Mesenchymal stem cell (in vitro differentiated cells and primary cell): ENCODE measurements at places on chromosomes 4 and X.

GRCh38 chr4:185573651-185574199, 38.4 kb upstream of the PDLIM3 start:
- DNase-seq, result peak; percentile 93

DNA sequence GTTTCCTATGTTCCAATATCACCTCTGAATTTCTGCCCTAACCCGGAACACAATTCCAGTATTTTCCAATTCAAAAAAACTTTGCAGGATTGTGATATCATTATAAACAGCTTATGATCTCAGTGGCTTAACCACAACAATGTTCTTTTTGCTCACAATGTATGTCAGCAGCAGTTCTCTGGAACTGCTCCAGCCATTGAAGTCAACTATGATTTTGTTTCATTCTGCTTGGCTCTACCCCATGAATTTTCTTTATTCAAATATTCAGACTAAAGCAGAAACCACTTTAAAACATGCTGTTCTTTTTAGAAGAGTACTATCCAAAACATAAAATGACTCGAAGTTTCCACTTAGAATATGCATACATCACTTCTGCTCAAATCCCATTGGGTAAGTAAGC, 1611.1 kb downstream of the ARAP2 start:
- DNase-seq, result no peak

- peak; percentile 85 for DNase-seq
These were observed 32.2 kb downstream of the SMS start for GRCh38 chrX:21972721-21973120.

- peak; percentile 1 for DNase-seq
These were observed 6.1 kb upstream of the PDHA2 start for GRCh38 chr4:95833711-95834194.

DNA sequence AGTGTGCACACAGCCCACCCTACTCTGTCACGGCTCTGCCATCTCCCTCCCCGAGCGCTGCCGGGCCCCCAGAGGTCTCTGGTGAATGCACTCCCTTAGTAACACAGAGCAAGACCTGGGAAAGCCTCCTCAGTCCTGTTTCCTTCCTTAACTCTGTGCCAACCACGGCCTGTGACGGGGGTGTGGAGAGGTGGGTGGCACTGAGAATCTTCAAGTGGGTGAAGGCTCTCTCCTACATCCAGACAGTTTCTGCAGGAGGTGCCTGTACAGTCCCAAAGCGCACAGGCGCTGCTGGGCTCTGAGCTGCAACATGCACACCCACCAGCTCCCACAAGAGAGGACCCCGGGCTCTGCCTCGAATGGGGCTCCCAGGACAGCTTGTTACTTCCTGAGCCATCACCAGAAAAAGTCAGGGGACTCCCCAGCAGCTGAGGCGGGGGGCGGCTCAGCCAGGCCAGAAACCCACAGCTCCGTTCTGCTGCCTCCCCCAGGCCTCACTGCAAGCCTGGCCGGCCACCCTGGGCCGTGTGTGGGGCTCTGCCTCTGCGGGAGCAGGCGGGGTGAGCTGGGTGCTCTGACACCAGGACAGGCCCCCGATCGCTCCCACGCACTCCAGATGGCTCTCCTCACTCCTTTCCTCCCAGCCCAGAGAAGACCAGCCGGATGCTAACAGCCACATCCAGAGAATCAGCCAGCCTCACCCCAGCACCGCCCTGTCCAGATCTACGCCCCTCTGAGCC, 29.7 kb downstream of the FAM53A start:
- DNase-seq, result no peak

GRCh38 chr4:123378794-123379193, 17.8 kb upstream of the SPRY1 start:
- no peak for DNase-seq

DNA sequence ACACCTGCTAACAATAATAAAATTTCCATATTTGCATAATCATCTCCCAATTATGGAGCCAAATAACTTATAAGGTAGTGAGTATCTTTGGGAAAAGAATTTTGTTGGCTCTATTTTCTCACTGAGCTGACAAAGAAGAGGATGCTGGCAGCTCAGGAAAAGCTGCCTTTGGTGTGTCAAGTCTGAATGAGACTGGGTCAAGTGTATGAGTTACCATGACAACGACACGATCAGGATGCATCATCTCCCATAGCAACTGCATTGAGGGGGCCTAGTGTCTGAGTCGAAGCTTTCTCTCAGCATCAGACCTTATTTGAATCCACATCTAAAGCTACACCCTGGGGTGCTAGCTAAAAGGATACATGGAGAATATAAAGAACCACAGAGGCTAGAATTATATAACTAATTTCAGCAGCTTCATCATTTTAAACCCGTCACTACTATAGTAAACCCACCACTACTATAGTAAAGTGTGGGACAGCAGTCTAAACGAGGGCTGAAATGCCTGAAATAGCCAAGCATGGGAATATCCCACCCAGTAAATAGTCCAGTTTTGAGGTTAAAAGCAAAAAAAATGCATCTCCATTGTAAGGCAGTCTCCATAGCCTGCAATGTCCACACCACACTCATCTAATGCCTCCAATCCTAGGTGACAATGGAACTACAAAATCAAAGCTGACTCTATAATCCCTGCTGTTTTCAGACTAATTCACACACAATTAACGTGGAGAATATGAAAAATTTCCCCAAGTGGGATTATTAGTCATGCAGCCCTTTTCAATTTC, 16.0 kb downstream of the GSPT2 start:
- no peak for DNase-seq

DNA sequence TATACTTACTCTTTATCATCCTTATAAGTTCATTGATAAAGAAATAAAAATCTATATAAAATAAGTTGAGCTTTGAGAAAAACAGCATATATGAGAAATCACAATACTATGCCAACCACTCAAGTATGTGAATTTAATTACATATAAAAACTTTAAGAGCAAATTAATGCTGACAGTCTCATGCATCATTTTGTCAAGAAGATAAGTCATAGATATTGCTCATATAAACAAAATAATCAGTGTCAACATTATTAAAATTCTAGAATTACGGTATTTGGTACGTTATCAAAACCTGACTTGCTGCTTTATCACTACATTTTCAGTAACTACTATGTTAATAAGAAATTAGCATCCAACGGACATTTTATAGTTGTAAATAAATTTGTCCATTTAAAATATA, 111.2 kb downstream of the FBXO8 start:
- no peak for DNase-seq

- DNase-seq, result no peak
These were observed 8.4 kb upstream of the GPM6B start for GRCh38 chrX:13825178-13825762.

DNA sequence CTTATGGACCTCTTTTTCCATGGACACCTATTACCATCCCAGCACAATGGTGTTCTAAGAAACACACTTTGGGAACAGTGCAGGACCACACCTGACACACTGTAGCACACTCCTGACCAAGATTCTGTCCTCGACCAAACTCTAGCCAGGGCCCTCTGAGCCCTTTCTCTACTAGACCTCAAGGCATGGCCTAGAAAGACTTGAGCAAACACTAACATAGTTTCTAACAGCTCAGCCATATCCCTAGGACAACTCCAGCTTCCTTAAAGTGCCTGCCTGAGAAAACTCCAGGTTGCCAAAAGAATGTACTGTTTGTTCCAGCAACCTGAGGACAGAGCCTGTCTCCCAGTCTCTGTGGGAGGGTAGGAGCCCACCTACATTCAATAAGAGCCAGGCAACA, 48.3 kb downstream of the QDPR start:
- DNase-seq, result no peak

DNA sequence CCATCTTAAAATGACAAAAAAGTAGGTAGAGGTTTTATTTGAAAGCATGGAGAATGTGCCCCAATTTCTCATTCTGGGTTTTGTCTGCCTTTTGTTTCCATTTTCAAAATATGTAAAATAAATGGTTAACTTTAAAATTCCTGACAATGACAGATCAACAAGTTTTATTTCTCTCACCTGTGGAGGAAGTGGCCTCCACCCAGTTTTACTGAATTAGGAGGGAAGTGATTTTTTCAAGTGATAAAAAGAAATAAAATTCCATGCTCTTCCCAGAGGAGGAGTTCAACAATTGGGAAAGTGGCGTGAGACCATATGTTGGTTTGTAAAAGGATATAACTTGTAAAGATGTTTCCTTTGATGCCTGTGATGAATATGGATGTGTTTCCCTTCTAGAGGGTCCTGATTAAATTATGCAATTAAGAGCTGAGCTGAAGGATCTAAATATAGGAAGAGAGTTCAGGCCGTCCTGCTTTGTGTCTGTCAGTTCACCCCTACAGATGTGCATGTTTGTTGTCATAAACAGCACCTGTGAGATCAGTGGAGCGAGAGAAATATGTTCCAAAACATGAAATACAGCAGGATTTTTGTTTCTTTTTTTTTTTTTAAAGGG, 19.5 kb downstream of the SMAD1 start:
- no peak for DNase-seq

DNA sequence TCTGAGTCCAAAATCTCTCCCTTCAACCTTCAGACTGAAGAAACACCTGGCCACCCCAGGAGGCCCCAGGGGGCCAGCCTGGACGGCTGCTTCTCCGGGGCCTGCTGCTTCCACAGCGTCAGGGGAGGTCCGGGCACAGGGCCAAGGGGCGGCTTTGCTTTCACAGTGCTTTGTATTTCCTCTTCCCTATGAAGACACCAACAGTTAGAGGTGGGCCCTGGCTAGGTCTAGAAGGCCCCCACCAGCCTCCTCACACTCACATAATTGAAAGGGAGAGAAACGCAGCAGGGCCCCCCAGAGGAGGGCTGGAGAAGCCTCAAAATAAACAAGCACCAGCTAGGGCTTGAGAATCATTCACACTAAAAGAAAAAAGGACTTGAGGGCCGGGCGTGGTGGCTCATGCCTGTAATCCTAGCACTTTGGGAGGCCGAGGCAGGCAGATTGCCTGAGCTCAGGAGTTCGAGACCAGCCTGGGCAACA, 17.8 kb downstream of the SCD5 start:
- DNase-seq, result peak; percentile 42

DNA sequence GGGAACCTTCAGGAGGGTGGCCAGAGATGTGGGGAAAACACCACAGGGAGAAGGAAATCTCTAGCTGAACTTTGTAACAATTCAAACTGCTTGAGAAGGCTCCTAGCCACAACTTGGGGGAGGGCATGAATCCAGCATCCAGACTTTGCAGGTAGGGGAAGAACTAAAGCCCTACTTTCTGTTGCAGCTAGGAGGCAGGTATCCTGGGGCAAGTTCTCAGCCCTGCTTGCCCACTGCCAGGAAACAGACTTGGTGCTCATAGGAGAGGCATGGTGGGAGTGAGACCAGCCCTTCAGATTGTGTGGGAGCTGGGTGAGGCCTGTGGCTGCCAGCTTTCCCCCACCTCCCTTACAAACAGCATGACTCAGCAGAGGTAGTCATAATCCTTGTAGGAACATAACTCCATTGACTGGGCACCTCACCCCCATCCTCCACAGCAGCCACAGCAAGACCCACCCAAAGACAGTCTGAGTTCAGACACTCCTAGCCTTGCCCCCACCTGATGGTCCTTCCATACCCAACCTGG, 209.5 kb upstream of the CPEB2 start:
- DNase-seq, result no peak

DNA sequence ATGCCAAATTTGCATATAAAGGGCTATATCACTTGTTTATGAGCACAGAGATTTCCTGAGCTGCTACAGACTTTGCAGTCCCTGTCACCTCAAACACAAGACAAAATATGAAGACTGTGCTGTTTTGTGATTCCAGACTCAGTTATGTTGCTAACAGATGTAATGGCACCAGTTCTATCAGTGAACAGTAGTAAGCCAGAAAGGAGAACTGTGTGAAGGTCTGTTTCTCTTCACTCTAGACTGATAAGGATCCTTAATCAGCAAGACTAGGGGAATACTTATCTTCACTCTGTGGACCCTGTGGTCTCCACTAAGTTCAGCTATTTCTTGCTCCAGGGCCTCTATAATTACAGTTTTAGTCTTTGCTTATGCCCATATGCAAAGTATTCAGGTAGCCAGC, 82.7 kb downstream of the ANXA5 start:
- DNase-seq, result no peak

DNA sequence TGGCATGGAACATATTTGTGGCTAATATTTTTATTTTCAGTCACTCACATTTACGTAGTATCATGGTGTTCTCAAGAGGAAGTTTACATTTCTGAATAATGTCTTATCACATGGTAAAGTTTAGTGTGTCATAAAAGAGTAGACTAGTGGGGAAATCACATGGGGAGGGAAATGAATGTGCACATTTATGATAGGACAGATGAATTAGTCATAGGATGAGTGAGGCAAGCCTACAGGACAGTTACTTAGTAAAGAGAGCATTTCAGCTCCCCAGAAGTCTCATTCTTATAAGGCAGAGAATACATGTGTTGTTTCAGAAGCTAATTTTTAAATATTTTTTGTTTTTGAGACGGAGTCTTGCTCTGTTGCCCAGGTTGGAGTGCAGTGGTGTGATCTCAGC, 6.2 kb downstream of the GK start:
- peak; percentile 89 for DNase-seq

DNA sequence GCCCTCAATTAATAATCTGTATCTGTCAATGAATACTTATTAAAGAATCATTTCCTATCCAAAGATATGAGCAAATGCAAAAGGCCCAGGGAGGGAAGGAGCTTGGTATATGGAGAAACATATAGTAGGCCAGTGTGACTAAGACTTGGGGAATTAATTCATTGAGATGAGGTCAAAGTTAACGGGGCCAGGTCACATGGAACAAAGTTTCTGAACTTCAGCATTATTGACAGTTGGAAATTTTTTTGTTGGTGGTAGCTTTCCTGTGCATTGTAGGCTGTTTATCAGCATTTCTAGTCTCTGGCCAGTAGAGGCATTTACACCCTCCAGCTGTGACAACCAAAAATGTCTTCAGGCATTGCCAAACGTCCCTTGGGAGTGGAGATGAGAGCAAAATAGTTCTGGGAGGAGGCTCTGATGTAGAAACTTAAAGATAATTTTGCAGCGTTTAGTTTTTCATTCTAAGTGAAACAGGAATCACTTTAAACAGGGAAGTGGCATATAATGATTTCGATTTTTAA, 202.0 kb downstream of the SLC4A4 start:
- peak; percentile 19 for DNase-seq

GRCh38 chr4:154854362-154854761, 73.3 kb downstream of the RBM46 start:
- DNase-seq, result no peak

DNA sequence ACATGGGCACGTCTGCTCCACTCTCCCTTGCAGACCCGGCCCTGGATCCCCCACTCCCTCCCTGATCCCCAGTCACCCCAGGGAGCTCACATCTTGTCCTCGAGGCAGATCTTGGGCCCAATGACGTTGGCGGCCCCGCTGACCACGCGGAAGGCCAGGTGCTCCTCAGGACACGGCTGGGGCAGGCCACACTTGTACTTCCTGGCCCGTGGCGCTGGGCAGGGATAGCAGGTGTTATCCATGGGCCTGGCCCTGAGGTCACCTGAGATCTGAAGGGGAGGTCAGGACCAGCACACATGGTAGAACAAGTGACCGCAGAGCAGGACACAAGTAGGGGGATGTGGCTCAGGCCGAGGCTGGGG, 7.7 kb downstream of the FAM3A start:
- no peak for DNase-seq
